Thoracic aorta (tissue), 2 donors: ENCODE measurements at places on chromosomes 7 and 10.

DNA sequence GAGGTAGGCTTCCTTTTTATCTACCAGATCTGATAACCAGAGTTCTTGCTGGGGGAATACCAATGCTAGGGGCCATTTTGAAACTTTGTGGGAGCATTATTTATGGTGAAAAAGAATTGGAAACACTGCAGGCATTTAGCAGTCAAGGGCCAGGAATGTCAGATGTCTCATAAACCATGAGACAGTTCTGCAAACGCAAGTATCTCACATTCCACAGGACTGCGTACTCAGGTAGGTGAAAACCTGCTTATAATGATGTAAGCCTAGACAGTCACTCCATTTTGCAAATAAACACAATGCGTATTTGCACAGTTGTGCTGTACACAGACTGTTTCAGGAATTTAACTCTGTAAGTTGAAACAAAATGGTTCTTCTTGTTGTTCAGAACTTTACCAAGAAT lies 33.9 kb downstream of the ECHDC3 start:
- DNase-seq, result no peak

DNA sequence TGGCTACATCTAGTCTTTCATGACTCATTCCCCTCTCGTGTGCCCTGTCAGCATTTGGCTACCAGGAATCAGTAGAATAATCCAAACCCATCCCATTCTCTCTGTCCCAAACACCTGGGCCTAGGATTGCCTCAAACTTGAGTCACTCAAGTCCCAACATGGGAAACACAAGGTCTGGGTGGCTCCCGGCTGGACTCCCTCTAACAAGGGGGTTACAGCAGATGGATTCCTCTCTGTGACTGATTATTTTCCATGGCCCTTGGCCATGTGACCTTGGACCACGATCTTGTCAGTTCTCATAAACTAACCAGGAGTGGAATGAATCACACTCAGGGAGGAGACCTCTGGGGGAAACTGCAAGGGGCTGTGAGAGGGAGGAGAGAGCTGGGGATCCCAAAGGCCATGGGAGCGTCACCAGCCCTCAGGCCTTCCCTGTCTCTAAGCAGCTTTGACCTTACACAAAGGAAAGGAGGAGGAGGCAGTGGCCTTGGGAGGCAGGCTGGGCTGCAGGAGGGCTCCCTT lies 533.1 kb downstream of the KCNMA1 start:
- peak; percentile 66 for DNase-seq

DNA sequence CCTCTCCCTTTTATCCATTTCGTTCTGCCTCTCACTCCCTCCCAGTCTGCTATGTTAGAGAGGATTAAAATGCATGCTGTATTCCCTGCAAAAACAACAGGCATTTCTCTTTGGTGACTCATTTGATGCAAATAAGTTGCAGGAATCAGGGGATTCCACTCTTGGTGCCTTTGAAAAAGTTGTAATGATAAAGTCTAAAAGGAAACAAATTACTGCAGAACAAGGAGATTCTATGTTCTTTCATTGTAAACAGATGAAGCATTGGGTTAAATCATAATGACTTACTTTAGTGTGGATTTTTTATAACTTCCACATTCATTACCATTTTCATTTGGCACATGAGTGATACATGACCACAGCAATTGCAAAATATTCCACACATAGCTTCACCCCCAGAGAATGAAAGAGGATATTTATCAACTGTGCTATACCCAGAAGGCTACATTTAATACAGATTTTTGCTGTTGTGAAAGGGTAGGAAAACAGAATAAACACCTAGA lies 33.4 kb upstream of the ABLIM1 start:
- no peak for DNase-seq

GRCh38 chr10:108877095-108877561 lies 1046.2 kb downstream of the XPNPEP1 start:
- DNase-seq, result no peak

DNA sequence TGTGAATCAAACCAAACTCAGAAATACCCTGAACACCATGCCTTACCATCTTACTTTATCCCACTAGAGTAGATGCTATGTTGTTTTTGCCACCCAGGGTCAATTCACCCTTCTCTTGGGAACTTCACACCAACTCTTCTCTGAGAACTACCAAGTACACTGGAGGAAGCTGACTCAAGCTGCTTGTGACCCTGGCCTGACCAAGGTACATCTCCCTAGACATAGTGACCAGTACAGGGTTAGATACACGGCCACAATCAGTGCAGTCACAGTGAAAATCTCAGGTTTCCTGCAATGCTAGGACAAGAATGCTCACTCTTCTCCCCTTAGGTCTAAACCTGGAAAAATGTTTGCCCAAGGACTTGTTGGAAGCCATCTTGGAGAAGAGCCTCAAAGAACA lies 31.8 kb downstream of the EZH2 start:
- no peak for DNase-seq

GRCh38 chr10:31171402-31172083 lies 139.9 kb upstream of the ZNF438 start:
- DNase-seq, result no peak

DNA sequence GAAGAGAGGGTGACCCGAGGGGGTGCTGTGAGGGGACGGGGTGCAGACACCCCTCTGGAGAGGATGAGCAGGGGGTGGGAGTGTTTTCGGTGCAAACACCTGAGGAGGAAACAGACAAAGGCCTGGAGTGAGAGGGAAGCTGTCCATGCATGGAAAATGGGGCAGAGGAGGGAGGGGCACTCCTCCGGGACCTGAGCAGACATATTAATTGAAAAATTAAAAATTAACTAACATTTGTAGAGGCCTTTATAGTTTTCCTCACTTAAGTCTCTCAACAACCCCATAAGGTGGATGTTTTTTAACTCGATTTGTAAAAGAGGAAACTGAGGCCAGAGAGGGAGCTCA lies 1.2 kb downstream of the VPS37D start:
- no peak for DNase-seq
